Foreskin fibroblast (primary cell): ENCODE measurements at places on chromosomes 2 and 18.

GRCh38 chr2:239015218-239015900, 167.5 kb downstream of the TWIST2 start:
- DNase-seq, result no peak

DNA sequence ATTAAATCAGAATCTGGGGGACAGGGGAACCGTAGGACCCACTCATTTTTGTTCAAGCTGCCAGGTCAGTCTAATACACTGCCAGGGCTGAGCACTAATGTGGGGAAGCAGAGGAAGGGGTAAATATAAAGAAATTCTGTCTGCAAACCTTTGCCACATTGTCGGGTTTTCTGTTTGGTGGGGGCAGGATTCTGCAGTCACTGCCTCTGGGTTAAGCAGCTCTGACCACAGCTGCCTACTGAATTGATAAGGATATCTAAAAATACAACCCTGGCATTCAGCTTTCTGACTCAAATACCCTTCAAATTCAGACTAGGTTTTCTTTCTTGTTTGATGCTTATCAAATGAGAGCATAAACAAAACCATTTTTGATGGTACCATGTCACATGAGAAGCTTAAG, 6.0 kb downstream of the DNER start:
- no peak for DNase-seq

GRCh38 chr2:154992826-154993225, 294.3 kb downstream of the KCNJ3 start:
- DNase-seq, result no peak

DNA sequence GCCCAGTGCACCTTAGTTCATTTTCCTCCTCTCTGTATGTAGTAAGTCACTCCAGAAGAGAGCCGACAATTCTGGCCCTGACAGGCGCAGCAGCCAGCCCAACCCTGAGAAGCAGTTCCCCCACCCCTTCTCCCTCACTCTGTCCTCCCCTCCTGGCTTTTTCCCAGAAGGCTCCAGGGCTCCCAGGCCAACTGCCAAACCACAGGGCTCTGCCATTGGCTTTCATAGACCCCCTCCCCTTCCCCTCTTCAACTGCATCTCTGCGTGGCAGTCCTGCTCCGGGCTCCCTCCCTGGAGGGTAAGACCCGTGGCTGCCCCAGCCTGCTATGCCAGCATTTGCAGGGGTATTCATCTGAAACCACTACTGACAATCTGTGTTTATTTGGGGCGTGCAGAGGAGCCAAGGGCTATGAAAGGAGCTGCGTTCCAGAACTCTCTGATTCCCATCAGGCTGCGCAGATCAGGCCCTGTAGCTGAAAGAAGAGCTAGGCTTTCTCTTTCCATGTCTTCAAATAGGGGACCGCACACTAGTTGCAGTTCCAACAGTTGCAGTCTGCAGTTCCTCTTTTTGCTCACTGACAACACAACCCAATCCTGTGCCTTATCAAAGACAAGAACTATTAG, 388.6 kb upstream of the TNP1 start:
- DNase-seq, result no peak

GRCh38 chr18:22544626-22545025, 126.9 kb upstream of the CTAGE1 start:
- peak; percentile 65 for DNase-seq

- DNase-seq, result no peak
Observed at GRCh38 chr2:98078701-98079100, 8.3 kb upstream of the VWA3B start.

- DNase-seq, result peak; percentile 24
Observed at GRCh38 chr2:67446491-67446911, 49.4 kb downstream of the ETAA1 start.

DNA sequence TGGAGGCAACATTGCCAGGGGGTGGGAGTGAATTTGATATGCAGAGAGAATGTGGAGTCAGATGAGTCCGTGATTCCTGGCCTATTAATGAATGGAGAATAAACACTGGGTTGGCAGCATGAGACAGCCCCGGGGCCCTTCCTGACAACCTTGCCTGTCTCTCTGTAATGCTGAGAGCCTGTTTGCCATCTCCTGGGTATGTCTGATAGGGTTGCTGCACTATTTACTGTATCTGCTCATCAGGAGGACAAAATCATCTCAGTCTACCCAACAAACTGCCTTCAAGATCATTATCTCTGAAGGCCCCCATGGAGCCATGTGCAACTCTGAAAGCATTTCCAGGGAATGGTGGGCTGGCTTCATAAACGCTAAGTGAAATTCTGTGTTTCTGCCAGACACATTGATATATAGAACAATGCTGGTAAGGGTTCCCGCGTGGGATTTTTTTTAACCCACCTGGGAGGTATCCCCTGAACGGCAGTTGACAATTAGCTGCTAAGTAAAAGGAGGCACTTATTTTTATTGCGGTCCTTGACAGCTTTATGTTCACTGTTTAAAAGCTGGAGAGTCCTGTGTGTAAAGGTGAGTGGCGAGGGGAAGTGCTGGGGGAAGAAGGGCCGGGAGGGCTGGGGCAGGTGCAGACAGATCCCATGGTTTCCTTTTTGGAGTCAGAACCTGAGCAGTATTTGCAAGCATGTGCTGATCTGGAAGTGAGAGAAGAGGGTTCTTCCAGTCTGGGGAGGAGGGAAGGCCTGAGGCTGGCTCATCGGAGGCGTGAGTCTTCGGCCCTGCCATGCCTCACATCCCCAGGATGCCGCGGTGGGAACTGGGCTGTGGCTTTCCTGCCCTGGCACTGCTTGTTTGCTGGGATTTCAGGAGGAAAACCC, 64.8 kb downstream of the ARHGAP25 start:
- DNase-seq, result no peak

- DNase-seq, result no peak
Observed at GRCh38 chr2:8552293-8552801, 129.5 kb upstream of the ID2 start.

GRCh38 chr2:158688721-158689120, 106.4 kb upstream of the DAPL1 start:
- DNase-seq, result peak; percentile 91

- no peak for DNase-seq
Observed at GRCh38 chr2:23649303-23649702, 264.3 kb downstream of the KLHL29 start.

GRCh38 chr2:233837694-233838229, 16.6 kb downstream of the HJURP start:
- no peak for DNase-seq

GRCh38 chr18:46727177-46727576, 29.7 kb downstream of the ST8SIA5 start:
- DNase-seq, result no peak

GRCh38 chr2:102513355-102513939, 40.4 kb downstream of the SLC9A4 start:
- no peak for DNase-seq

DNA sequence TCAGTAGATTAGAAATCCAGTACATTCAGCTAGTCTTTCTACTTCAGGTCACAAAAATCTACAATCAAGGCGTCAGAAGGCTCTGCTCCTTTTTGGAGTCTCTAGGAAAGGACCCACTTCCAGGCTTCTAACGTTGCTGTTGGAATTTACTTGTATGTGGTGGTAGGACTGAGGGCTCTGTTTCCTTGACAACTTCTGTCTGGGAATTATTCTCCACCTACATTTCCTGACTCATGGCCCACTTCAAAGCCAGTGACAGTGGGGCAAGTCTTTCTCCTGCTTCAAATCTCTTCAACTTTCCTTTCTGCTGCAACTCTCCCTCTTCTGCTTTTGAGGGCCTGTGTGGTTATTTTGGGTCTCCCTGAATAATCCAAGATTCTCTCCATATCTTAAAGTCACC, 10.4 kb upstream of the TMX3 start:
- no peak for DNase-seq

DNA sequence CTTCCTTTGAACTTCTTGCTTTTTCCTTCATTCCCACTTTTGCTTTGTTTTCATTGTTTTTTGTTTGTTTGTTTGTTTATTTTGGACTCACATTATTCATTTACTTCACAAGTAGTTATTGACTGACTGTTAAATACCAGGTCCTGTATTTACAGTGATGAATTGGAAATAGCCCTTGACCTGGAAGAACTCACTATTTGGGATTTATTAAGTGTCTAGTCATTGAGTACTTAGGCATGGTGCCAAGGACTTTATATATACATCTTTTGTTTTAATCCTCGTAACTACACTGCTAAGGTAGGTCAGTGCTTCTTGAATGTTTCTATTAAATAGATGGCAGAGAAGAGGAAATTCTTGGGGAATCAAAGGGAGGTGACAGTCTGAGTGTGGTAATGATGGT, 11.1 kb downstream of the SPOPL start:
- DNase-seq, result no peak

- DNase-seq, result no peak
Observed at GRCh38 chr2:159571540-159572260, 44.6 kb downstream of the BAZ2B start.

- peak; percentile 14 for DNase-seq
Observed at GRCh38 chr2:160194351-160194750, 5.7 kb downstream of the ITGB6 start.

- no peak for DNase-seq
Observed at GRCh38 chr2:9178110-9178903, 28.3 kb upstream of the ASAP2 start.

- DNase-seq, result no peak
Observed at GRCh38 chr18:24485681-24486080, 25.2 kb downstream of the HRH4 start.

GRCh38 chr18:42583283-42583731, 532.2 kb downstream of the RIT2 start:
- DNase-seq, result no peak

GRCh38 chr2:30894498-30895119, 87.4 kb upstream of the CAPN13 start:
- DNase-seq, result peak; percentile 15

- no peak for DNase-seq
Observed at GRCh38 chr2:53575721-53576124, 191.9 kb upstream of the CHAC2 start.

DNA sequence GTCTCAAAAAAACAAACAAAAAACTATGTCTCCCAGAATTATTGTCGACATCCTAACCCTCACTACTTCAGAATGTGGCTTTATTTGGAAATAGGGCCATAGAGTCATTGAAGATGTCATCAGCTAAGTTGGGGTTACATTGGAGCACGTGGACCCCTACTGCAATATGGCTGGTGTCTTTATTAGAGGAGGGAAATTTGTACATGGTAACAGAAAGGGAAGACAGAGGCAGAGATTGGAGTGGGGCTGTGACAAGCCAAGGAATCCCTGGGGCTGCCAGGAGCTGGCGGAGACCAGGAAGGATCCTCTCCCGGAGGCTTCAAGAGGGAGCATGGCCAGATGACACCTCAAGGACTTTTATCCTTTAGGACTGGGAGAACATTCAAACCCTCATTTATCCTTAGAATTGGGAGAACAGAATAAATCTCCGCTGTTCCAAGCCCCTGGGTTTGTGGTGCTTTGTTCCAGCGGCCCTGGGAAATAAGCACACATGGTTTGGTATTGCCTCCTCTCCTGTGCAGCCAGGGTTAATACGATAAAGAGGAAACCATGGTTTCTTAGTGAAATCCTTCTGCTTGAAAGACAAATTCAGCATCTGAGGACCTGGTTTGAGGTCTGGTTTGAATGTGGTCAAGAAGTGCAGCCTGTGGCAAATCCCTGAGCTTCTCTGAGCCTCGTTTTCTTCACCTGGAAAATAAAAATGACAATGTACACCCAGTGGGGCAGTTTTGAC, 184.7 kb downstream of the MYCN start:
- no peak for DNase-seq

DNA sequence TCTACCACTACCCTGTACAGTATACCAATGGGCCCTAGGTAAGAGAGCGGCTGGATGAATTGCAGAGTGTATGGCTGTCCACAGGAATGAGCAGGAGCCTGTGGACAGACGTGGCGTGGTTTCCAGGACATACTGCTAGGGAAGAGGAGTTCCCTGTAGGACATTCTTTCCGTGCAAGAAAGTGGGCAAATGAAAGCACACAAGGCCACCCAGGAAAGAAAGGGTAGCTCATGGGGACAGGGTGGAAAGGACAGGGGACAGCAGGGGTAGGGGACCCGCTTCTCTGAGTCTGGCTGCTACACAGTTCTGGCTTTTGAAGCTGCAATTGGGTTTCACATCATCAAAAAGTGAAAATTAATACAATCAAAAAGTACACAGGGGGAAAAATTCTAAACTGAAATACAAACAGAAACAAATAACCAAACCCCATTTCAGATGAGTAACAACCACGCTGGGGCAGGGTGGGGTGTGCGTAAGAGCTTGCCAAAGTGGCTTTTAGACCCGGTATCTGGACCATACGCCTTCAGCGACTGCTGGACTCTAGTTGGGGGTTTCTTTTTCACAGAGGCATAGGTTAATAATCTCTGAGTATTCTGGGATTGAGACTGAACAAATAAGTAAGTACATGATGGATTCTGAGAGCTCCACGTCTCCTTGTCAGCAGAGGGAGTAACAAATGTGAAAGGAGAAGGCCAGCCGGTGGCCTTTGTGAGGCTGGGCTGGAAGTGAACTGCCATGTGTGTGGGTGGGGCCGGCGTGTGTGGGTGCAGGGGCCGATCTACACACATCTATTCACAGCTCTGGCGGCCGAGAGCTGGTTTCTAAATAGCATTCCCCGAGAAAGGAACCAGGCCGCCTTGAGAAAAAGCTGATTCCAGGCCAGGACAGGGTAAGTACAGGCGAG, 84.0 kb downstream of the HDAC4 start:
- DNase-seq, result no peak

- no peak for DNase-seq
Observed at GRCh38 chr2:61562615-61563014, 24.5 kb upstream of the XPO1 start.

GRCh38 chr2:67642046-67642382, 244.9 kb downstream of the ETAA1 start:
- no peak for DNase-seq

DNA sequence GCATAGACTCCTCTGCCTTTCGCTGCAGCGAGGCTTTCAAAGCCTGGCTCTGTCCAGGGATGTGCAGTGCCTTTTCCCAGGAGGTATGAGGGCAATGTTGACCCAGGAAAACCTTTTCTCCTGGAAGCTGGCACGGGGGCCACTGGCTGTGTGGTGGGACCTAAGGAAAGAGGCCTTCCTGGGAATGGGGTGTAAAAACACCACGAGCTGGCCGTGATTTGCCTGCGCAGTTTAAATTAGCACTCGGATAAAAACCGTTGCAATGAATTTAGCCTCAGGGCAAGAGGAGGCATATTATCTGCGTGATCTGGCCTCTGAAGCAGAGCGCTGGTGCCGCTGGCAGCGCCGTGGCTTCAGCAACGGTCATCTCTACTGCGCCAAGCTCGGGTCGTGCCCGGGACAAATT, 3.0 kb downstream of the OSR1 start:
- DNase-seq, result no peak

DNA sequence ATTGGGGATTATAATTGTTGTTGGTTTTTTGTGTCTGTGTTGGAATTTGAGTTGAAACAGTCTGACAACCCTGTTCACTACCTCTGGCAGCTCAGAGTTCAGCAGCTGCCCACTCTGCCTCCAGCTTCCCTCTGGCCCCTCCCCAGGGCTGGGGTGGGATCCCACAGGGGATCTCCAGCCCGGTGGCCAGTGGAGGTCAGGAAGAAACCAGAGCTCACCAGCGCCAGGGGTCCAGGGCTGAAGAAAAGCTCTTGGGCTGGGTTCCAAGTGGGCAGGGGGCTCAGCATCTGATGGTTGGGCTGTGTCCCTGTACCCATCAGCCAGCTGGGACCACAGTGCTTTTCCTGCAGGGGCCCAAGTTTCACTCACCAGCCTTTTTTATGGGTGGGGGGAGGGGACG, 16.5 kb upstream of the NCL start:
- no peak for DNase-seq
